ENCODE measurements at places on chromosomes 7 and 10. TPM values are rescaled to one million over a fixed set of nuclear protein-coding genes. Genes with fewer than 3 reads are reported as not detected.

ABCB4 gene
- total RNA-seq: 0.13 TPM

UROS gene
- total RNA-seq: 40.3 TPM

FZD8 gene
- 39.3 TPM for total RNA-seq

WNT8B gene
- total RNA-seq: not detected

ITIH5 gene
- 0.66 TPM for total RNA-seq

EGFR gene
- 7.3 TPM for total RNA-seq

CCDC172 gene
- not detected for total RNA-seq

FAM25A gene
- not detected for total RNA-seq

KCNMA1 gene
- total RNA-seq: 0.69 TPM

SEC61A2 gene
- 14.0 TPM for total RNA-seq

PPP1R3C gene
- total RNA-seq: 5.7 TPM

SLC18A3 gene
- not detected for total RNA-seq

TFR2 gene
- not detected for total RNA-seq

INA gene
- not detected for total RNA-seq

MMP21 gene
- not detected for total RNA-seq

IL15RA gene
- not detected for total RNA-seq

CFAP46 gene
- 1.1 TPM for total RNA-seq

VWDE gene
- total RNA-seq: not detected

SSC4D gene
- 1.8 TPM for total RNA-seq

All from SJCRH30 (cell line).